Mucosa of gallbladder (tissue), 1 donor: ENCODE measurements at places on chromosomes 2 and 18. TPM values are rescaled to one million over a fixed set of nuclear protein-coding genes. Genes with fewer than 3 reads are reported as not detected.

DNA sequence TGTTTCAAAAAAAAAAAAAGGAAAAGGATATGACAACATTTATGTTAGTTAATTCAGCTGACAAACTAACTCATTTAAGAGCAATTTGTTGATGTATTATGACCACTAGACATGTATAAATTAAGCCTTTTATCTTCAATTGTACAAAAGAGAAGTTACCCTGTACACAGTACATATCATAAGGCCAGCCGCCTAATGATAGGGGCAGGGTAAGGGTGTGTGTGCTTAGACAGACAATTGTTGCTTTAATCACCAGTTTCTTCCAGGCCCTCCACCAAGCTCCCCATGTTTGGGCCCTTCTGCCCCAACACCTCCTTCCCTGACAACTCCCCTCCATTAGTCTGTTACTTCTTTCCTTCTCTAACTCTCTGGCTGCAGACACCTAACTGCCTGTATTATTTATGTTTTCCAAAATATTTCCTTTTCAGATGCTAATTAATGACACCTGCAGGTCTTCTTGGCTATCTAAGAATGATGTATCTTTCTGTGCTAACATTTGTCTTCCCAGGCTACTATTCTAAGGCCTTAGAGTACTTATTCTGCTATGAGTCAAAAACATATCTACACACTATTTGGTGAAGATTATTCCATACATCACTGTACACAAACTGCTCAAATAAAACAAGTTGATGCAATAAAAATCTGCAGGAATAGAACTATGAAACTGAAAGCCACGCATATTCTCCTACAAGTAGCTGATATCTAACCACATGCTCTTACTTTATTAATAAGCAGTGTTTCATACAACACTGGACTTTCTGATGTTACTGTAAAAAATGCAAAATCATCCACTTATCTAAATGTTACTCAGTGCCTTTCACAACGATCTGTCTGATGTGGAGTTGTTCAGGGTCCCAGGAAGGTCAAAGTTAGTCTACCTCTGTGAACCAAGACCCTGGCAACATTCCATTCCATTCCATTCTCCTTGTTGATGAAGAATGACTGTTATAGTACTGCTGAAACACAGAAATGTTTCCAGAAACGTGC lies 26.4 kb downstream of the TMEM131 start:
- no peak for DNase-seq

- no peak for DNase-seq
These were observed 59.9 kb downstream of the TNP1 start for GRCh38 chr2:216799873-216800431.

Gene KYNU
- total RNA-seq = 3.3 TPM

Gene GPR17
- 0.17 TPM for total RNA-seq

- no peak for DNase-seq
These were observed 74.3 kb downstream of the ICOS start for GRCh38 chr2:204010628-204011560.

- DNase-seq = no peak
These were observed 21.2 kb upstream of the TET3 start for GRCh38 chr2:73963385-73964120.

DNA sequence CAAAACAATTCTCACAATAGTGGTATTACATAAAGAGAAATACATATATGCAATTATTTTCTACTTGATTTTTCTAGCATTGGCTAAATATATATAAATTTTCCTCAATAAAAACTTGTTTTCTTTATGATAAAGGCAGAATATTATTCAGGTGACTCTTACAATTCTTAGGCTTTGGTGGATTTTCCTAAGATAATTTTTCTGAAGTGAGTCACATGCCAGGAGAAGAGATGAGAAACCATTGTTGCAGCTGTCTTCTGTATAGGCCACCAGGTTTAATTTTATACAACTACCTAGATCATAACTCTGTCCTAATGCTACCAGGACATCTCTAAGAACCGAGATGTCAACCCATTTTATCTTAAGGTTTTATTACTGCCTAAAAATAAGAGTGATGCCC lies 552.4 kb upstream of the CDH2 start:
- no peak for DNase-seq

DNA sequence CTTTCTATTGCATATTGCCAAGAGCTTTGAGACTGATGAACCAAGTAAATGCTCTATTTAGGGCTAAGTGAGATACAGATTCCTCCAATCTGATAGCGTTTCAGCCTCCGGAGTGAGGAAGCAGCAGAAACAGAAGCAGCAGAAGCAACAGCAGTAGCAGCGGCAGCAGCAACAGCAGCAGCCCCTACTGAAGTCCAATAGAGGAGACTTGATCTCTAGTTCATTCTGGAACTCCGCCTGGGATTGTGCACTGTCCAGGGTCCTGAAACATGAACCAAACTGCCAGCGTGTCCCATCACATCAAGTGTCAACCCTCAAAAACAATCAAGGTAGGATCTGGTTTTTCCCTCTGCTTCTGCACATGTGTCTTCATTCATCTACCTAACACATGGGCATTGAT lies at the start of gene DPP10:
TSS of gene DPP10 (plus strand) at position 132 of the 400 bp plus-strand sequence.
- peak; percentile 48 for DNase-seq

DNA sequence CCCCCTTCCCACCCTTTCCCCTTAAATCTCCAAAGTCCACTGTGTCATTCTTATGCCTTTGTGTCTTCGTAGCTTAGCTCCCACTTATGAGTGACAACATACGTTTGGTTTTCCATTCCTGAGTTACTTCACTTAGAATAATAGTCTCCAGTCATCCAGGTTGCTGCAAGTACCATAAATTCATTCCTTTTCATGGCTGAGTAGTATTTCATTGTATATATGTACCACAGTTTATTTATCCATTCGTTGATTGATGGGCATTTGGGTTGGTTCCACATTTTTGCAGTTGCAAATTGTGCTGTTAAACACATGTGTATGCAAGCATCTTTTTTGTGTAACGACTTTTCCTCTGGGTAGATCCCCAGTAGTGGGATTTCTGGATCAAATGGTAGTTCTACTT lies 14.5 kb upstream of the ZNF638 start:
- no peak for DNase-seq

- DNase-seq = no peak
These were observed 263.2 kb downstream of the EXOC6B start for GRCh38 chr2:72562451-72563153.

Gene WDCP
- 8.4 TPM for total RNA-seq

GRCh38 chr2:139196754-139197153 lies 416.6 kb upstream of the NXPH2 start:
- no peak for DNase-seq

Gene SMYD1
- total RNA-seq = 7.3 TPM

- no peak for DNase-seq
These were observed 720.4 kb upstream of the GYPC start for GRCh38 chr2:125935559-125935958.

GRCh38 chr2:147364597-147364996 lies 480.2 kb upstream of the ACVR2A start:
- DNase-seq = no peak

DNA sequence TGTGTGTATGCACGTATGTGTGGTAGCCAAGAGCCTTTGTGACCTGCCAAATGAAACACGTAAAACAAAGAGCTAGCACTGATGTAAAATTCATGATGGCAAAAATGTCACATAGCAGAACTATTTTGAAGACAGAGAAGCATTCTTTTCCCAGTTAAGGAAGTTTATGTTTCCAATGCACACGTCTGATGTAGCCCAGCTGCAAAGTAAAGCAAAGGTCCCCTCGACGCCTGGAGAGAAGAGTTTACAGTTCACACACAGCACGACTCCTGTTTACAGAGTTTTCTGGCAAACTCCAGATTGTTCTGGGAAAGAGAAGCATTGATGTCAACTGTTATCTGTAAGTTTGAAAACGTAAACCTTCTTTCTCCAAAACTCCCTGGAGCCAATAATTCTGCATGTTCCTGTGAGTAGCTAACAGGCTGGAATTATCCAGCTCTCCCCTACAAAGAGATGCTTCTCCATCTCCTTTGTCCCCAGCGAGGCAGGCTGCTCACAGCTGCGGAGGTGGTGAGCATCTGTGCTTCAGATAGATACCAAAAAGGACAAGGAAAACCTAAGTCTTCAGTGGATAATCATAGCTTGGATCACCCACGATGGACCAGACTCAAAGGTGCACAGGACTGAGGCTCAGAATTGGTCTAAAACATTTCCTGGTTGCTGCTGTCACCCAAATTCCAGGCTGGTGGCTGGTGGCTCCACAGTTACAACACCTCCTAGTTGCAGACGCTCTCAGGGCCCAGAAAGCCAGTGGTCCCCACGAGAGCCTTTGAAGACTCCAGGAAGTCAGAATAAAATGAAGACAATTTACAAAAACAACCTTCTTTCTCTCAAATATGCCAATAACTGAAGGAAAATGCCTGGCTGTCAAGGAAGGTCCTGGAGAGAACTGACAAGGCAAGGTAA lies 87.4 kb downstream of the COL6A3 start:
- peak; percentile 63 for DNase-seq

Gene UBE2E3
- 71.8 TPM for total RNA-seq

DNA sequence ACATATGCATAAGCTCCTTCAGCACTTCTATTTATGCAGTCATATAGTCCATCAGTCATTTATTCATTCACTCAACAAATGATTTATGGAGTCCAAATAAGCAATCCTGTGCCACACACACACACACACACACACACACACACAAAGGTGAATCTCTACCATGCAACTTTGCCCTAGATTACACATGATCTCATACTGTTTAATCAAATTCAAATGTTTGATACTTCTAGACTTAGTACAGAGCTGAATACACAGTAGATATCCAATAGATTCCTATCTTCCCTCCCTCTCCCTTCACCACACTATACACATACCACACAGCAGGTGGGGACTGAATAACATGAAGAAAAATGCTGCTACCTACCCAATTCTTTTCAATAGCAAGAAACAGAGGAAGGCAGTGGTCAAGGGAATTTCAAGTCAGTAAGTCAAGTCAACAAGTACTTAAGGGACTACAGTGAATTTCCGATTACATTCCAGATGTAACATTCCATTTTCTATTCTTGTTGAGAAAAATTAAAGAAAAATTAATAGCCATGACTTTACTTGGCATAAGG lies 65.4 kb downstream of the EPG5 start:
- no peak for DNase-seq

Gene POMC
- 6.8 TPM for total RNA-seq

DNA sequence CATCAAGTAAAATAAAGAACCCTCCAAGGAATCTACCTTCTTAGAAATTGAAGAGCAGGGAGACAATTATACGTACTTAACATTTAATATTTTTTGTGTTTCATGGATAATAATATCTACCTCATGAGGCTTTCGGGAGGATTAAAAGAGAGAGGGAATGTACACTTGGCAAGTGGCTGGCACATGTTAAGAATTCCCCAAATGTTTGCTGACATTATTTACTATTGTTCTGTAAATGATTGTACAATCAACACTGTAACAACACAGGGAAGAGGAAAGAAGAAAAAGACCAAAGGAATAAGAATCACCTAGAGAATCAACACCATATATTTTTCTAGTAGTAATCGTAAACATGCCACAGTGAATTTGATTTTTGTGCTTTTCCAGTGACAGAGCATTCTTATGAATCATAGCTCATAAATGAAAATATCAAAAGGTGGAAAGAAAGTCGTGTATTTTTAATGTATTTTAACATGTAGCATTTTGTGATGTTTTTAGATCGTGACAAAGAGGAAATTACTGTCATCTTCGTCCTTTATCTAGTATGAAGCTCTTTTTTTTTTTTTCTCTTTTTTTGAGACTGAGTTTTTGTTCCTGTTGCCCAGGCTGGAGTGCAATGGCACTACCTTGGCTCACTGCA lies 67.3 kb downstream of the B3GNT2 start:
- no peak for DNase-seq

DNA sequence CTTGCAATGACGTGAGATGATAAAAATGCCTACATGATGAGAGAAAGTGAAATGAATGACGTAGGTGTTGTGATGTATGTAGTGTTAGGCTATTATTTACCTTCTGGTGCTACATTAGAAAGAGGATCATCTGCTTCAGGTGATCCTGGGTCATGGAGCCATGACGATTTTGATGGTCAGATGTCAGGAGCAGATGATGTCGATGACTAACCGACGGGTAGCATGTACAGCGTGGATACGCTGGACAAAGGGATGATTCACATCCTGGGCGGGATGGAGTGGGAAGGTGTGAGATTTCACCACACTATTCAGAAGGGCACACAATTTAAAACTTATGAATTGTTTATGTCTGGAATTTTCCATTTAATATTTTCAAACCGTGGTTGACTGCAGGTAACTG lies 43.5 kb upstream of the ACVR1C start:
- no peak for DNase-seq

Gene PRKAG3
- total RNA-seq = not detected

- no peak for DNase-seq
These were observed 32.0 kb upstream of the STPG4 start for GRCh38 chr2:47187069-47187468.

DNA sequence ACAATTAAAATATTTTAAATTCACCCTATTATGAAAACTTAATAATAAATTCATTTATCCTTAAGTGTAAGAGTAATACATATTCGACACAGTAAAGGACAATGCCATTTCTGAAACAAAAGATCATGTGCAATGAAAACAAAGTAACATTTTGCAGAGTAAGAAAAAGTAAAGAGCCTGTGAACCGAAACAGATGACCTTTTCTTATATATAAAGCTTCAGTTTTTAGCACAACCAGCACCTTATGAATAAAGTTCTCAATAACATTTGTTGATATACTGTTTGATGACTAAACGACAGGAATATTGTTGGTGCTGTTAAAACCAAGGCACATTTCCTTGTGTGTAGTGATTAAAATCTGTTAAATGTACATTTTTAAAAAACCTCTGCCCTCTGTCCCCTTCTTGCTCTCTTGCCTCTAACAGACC lies 1.5 kb downstream of the PELI1 start:
- no peak for DNase-seq

GRCh38 chr2:20424300-20425290 lies 22.3 kb upstream of the RHOB start:
- peak; percentile 59 for DNase-seq

DNA sequence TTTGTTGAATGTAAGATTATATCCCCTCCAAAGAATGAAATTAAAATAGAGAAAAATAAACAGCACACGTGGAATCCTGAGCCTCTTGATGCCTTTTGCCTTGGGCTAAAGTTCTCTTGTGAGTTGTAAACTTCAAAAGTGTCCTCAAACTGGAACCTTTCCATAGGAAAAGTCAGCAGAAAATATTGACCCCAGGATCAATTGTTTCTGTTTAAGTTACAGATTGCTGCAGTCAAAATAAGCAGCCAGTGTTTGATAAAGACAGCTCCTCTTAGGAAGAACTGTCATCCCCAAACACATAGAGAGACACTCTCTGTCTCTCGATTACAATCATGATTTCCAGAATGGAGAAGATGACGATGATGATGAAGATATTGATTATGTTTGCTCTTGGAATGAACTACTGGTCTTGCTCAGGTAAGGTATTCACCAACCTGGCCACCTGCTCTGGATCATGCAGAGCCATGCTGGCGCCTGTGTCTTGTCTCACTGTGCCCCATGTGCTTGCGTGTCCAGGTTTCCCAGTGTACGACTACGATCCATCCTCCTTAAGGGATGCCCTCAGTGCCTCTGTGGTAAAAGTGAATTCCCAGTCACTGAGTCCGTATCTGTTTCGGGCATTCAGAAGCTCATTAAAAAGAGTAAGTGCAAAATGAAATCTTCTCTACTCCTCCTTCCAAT lies at the start of gene SPP2:
TSS of gene SPP2 (plus strand) at position 248 of the 681 bp plus-strand sequence. CDS start at position 333, 85 bp downstream.
- DNase-seq = no peak
